ENCODE measurements at places on chromosomes 4 and X.

DNA sequence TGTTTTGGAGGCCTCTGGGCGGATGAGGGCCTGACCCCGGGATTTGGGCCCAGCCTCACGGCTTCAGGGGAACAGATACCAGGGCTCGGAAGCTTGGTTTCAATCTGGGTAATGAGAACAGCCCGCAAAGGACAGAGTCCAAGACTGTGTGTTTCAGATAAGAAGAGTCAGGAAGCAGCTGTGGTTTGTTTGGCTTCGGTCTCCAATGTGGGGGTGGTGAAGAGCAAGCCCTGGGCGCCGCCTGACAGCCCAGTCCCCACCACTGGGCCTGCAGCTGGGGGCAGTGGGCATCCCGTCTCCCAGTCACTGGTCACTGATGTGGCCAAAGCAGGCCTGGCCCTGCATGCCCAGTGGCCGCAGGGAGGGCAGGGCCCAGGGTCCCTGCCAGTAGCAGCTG lies 9.1 kb downstream of the WFS1 start:
- DNase-seq: peak; percentile 89

GRCh38 chr4:107468812-107469211 lies 251.2 kb downstream of the PAPSS1 start:
- no peak for DNase-seq

GRCh38 chr4:169099771-169100180 lies 89.7 kb upstream of the CBR4 start:
- no peak for DNase-seq

GRCh38 chrX:19283597-19284339 lies 60.0 kb upstream of the PDHA1 start:
- DNase-seq: no peak

- DNase-seq: peak; percentile 29
Observed at GRCh38 chr4:25346913-25347312, 30.1 kb upstream of the ANAPC4 start.

- DNase-seq: no peak
Observed at GRCh38 chr4:121733942-121734341, 31.0 kb downstream of the SMIM43 start.

DNA sequence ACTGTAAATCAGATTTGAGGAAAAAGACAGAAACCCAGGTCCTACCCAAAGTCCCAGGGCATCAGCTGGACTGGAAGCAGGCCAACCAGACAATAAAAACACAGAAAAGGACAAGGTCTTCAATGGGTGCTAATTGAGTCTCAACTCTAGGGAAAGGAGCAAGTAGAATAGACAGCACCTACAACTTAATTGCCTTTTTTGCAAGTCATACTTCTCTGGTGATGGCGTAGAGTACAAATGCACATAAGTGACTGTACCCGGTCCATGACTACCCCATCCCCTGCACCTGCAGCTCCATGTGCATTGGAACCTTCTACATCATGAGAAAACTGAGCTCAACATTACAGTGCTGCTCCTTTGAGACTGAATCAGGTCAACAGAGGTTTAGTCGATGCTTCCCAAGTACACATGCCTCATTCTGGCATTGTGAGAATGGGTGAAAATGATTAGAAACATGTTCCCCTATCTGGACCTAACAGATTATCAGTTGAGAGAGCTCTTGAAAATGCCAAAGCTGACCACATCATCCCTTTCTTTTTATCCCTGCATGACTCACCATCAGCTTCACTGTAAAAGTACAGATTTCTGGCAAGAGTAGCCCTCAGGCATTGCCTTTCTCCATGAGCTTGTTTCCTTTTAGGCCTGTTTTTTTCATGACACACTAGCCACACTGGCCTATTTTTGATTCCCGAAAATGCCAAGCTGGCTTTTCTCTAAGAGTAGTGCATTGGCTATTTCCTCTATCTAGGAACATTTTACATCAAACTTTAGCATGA lies 298.3 kb downstream of the HS3ST1 start:
- DNase-seq: no peak

GRCh38 chr4:55351824-55352223 lies 5.8 kb downstream of the SRD5A3 start:
- DNase-seq: no peak

- DNase-seq: no peak
Observed at GRCh38 chr4:18082236-18082635, 60.7 kb upstream of the LCORL start.

DNA sequence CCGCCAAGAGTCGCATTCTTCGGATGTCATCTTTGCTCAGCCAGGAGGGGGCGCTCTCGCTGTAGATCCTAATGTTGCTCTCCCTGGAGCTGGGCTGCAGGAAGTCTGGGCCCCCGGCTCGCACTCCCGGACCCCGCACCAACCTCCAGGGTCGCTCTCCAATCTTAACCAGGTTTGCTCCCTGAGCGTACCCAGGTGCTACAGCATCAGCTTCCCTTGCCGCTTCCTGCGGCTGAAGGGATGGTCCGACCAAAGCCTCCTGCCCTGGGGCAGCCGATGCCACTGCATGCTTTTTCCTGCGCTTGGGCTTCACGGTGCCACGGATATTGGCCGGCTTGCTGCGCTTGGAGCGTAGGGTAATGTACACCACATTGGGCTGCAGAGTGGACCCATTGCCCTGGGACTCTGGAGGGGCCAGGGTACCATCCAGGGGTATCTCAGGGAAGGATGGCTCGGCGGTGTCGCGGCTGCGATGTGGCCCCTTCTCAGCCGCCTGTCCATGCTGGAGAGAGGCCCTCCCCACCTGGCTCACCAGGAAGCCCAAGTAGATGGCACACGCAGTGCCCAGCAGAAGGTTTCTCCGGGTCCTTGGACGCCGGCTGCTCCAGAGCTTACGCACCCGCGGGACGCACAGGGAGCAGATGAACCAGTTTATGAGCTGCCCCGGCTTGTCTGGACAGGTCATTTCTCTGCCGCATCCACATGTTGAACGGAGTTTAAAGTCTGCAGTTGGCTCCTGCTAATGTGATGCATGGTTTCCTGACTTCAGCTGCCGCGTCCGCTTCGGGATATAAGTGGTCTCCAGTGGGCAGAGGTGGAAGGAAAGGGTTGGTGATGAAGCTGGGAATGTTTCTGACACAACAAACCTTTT lies 1.9 kb downstream of the GASK1B start:
- no peak for DNase-seq

DNA sequence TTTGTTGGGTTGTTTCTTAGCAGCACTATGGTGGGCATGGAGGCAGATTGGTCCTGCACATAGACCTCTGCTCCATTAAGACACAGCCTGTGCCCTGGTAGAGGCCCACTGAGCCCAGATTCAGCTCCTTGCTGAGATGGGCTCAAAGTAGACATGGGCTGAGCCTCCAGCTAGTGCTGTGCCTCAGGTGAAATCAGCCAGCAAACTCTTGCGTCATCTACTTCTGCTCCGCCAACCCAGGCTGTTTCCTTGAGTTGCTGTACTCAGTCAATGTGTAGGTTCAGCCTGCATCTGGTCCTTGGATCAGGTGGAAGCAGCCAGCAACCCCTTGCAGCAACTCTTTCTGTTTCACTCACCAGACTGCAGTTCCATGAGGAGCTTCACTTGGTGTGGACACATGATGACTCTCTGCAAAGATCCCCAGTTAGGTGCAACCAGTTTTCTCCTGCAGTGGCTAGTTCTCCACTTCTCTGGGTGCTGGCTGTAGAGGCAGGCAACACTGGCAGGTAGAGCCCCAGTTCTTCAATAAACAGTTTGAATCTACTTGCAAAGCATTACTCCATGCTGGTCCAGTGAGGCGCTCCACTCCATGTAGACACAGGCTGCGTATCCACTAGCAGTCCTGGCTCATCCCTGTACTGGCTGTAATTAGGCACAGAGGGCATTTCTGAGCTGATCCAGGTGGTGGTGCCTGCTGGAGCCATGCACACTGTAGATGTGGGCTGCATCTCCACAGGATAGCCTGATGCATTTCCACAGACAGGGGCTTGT lies 199.0 kb upstream of the MAMLD1 start:
- no peak for DNase-seq

DNA sequence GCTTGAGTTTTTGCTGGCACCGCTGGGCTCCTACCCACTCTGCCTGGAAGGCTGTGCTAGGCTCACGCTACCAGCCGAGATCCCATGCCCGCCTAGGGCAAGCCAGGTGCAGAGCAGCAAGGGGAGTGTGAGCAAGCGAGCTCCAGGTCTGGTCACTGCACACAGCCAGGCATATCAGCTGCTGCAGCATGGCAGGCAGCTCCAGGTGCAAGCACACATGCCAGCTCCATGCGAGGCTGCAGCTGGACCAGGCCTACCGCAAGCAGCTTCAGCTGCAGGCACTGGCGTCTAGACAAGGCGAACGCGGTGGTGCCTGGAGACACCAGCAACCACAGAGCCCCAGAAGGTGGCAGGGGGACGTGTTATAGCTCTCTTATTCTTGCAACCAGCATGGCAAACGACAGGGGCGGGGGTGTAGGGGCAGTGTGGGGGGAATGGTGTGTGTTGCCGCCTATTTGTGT lies 614.7 kb upstream of the EPHA5 start:
- DNase-seq: no peak

DNA sequence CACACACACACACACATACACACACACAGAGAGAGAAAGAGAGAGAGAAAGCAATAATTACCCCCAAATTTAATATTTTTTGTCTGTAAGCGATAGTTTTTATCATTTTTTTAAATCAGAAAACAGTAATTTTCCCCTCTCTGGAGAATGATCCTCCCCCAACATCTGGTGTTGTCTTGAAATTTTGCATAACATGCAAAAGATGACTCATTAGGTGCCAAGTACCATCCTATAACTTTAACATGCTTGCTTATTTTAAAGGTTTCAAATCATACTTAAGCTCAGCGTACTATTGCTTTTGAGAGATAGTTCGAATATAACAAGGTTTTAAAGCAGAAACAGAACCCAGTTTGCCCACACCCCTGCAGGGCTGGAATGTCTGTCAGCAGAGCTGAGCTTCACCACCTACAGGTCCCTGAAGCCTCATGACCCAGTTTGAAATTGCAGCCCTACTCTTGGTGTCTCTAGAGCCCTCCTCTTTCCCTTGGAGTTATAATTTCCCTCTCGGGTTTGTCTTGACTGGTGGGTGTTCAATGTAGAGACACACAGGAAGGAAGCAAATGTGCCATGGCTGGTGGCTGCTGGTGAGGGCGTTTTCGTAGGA lies 175.0 kb upstream of the HS3ST1 start:
- DNase-seq: no peak

DNA sequence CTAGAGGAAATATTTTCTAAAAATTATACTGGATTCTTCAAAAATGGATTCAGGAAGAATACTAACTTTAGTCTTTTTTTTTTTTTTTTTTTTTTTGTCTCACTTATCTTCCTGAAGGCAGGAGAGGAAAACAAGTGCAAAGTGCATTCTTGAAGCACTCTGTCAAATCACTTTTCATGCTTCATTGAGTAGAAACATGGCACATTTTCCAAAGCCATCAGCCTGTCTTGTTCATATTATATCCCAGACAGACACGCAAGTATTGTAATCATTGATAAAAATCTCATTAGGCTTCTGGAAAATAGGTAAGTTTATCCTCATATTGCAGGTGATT lies 1.2 kb downstream of the BBS12 start:
- no peak for DNase-seq

- no peak for DNase-seq
Observed at GRCh38 chr4:36573441-36573840, 292.0 kb downstream of the DTHD1 start.

DNA sequence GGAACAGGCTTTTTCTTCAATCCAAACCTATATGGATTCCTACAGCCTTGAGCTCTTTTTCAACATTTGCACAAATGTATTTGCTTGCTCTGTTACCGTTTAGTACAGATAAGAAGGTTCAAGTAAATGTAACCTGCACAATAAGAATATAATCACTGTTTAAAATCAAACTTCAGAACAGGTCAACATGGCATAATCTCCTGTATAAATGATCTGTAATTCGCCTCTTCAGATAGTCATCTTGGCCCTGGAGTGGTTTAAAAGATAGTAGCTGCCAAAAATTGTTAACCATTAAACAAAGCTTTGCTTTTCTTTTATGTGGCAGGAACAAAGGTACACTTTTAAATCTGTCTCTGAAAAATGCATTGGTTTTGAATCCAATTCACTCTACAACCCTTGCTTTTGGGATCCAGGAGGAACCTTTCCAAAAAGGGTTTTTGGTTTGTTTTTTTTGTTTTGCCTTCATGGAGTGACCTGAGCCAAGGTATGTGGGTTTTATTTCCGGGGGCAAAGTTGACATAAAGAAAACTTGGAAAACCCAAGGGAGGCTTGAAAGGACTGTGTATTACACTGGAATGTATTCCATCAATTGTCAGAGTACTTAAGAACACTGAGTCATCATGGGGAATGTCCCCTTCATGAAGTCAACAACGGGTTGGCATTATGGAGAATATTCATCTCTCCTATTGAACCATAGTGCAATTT lies 210.4 kb upstream of the HCCS start:
- DNase-seq: no peak

- no peak for DNase-seq
Observed at GRCh38 chr4:75555294-75556164, at the start of gene ODAPH. Gene ODAPH, plus strand, starts transcription at chr4:75556066. Its CDS starts 17 bp downstream, at chr4:75556083.

DNA sequence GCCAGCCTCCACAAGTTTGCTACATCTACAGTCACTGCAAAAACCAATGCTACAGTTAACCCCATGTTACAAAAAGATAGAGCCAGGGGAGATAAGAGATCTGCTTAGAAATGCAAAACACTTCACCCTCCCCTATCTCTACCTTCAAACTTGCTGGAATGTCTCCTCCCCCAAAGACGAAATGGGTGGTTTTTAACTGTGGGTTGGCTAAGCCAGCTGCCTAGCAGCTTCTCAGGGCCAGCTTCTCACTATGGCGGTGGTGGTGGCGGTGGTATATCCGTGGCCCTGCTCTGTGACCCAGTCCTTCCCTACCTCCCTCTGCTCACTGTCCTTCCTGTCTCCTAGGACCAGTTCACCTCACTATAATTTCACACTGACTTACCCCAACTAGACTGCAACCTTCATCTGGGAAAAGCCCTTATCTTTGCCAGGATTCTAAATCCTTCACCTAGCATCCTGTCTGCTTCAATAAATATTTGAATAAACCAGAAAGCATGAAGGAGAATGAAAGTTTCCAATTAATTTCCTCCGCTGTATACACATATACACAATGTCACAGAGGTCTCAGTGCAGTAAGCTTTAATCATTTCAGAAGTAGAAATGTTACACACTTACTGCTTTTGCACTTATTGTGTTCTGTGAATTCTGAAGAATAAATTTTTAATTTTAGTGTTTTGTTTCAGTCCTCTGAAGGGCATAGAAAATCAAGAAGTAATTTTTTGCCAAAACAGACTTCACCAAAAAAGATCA lies 46.3 kb downstream of the SH3KBP1 start:
- DNase-seq: peak; percentile 81

GRCh38 chrX:153878969-153879653 lies 6.9 kb downstream of the L1CAM start:
- peak; percentile 45 for DNase-seq

GRCh38 chr4:147816382-147817254 lies 84.7 kb downstream of the ARHGAP10 start:
- DNase-seq: no peak

- DNase-seq: no peak
Observed at GRCh38 chr4:123198706-123199105, 197.9 kb upstream of the SPRY1 start.

All from KBM-7 (cell line).